ENCODE measurements at places on chromosomes 7 and 10.
A peak's percentile ranks its signal among the peaks of the same experiment; 100 is the strongest.

DNA sequence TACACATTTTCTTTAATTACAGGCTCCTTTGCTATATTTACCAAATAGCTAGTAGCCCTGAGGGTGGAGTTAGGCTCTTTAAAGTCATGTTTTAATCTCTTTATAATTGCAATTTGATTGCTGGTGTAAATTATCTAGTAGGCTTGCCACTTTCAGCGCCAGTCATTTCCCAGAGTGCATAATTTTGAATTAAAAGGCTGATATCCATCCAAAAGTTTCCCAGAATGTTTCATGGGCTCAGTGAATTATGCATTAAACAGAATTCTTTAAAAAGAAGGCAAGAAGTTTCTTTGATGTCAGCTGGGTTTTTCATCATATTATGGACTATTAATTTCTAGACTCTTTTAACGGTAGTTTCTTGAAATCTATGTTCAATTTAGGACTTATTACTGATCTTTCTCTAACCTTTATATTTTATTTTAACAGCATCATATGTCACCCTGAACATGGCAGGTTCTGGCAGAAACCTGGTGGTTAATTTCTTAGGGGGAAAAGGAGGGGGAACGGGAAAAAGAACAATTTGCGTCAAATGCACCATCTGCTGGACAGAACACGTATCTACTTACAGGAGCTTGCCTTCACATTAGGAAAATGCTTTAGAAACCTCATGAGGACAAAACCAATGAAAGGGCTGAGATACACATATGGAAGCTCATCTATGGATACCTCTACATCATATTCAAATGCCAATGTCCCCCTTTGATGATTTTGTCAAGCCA, 171.1 kb downstream of the GRM3 start:
- no peak for DNase-seq

- DNase-seq: no peak
Measured at GRCh38 chr10:3896161-3896560, 111.2 kb upstream of the KLF6 start.

GRCh38 chr7:28096713-28097112, 83.9 kb downstream of the JAZF1 start:
- DNase-seq: peak; percentile 50

GRCh38 chr7:155380976-155381851, 76.7 kb upstream of the EN2 start:
- DNase-seq: no peak

DNA sequence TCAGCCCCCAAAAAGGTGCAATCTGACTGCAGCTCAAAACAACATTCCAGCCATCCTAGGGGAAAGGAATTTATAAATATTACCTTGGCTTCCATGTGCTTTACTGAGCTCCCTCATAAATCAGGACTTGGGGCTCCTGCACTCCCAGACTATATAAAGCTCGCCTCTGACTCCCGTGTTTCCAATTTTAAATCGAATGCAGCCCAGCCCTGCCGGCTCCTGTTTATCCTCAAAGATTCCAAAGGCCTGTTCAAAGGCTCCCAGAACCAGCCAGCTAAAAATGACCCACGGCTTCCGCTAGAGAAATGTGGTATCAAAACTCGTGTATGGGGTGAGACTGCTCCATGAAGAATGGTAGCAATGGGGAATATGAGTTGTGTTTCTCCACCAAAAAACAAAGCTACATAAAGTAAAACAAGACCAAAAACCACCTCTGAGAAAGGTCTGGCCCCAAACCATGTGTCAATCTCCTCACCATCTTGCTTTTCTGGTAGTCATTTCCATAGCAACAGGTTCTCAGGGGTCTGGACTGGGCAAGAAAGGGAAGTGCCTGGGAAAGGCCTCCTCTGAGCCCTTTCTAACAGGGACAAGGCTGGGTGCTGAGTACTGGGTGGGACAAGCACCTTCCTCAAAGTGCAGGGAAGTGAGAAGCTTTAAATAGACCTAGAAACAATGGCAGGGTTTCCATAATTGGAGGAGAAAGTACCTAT, 5.1 kb downstream of the CALML3 start:
- no peak for DNase-seq

- DNase-seq: no peak
Measured at GRCh38 chr7:143460271-143460979, 17.2 kb downstream of the TAS2R60 start.

DNA sequence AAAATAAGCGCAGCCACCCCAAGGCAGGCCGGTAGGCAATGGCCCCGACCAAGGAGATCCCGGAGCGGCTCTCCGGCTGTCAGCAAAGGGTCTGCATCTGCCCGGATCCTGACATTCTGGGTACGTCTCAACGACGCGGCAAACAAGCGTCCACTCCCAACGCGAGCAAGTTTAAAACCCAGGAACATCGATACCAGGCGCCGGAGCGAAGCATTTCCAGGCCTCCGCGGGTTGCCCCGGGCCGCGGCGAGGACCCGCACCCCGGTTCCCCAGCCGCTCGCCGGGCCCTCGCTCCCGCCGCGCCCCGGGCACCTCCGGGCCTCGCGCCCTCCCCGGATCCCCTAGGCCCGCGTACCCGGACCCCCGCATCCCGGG, 453 bp downstream of the URGCP start:
- DNase-seq: peak; percentile 52

DNA sequence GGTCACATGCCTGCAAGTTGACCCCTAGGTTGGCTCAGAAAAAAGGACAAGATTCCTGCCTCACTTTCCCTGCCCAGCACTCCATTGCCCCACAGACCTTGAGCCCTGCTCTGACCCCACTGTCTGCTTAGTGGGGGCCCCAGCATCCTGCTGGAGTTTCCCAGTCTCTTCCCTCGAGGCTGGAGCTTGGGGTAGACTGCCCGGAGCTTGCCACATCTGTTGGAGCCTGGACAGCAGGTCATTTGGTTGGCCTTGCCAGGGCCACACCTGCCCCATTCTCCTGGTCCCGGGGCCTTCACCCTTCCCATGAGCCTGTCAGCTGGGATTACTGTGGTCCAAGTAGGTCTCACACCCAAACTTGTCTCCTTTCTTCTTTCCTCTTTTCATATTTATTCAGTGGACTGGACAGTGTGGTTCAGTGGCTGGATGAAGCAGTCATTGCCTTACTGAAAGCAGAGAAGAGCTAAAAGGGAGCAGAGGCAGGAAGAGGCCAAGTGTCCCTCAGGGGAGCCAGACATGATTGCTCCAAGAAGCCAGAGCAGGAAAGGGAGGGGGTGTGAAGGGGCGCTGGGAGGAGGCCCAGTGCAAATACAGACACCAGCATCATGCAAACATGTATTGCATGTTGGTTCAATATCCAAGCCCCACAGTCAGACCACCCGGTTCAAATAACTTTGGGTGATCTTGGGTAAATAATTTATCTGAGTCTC, 56.2 kb upstream of the CACUL1 start:
- no peak for DNase-seq

GRCh38 chr10:69757553-69758309, 44.0 kb upstream of the COL13A1 start:
- no peak for DNase-seq

- DNase-seq: no peak
Measured at GRCh38 chr7:84876061-84876821, 310.6 kb downstream of the SEMA3D start.

DNA sequence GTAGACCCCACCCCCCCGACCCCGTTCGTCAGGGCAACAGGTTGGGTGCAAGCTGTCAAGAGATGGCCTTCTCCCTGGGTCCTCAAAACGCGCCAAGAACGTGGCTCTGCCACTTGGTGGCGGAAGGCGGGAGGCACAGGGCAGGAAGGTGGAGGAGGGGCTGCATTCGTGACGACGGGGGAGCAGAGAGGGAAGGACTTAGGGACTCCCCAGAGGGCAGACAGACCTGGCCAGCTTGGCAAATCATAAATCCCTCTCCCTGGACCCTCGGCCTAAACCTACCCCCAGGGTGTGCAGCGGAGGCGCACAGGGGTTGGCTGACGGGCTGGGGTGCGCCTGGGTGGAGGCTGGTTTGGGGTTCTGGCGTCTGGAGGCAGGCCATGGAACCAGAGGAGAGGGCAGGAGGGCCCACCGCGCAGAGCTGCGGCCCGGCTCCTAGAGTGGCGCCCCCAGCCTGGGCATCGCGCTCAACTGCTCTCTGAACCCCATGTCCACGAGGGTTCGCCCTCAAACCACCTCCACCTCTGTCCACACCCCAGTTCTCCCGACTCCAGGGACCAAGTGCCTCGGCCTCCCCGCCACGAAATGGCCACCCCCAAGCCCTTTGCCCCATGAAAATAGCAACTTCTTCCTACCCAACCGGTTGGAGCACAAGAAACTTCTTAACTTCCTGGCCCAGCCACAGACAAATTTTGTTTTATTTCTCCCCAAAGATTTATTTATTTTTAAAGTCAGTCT, 10.8 kb upstream of the GATA3 start:
- peak; percentile 59 for DNase-seq

DNA sequence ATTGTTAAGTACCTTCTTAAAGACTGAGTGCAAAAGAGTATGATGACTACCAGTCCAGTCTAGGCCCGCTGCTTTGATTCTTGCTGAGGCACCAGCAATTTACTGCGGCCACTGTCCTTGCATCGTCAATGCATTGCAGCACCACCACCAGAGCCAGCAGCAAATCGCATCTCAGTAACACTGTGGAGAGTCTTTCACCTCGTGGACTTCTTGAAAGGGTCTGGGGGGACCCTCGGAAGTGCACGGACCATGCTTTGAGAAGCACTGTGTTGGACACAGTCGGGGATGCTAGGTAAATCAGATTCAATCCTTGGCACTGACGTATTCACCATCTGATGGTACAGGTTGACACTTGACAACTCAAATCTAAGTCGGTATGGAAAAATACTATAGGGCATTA, 493.6 kb downstream of the RPS24 start:
- DNase-seq: no peak

DNA sequence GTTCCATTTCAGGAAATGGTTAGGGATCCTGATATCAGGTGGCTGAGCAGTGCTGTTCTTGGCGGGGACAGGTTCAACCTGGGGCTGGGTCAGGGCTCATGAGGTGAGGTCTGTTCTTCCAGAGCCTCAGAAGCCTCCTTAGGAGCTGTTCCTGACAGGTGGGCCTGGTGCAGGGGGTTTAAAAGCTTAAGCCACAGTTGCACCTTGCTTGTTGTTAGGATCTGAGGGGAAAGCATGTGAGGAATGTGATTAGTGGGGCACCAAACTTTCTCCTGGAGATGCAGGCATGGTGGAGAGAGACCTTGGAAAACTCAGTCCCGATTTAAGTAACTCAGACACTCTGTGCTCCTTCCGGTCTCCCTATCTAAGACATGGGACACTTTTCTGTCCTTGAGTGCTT, 18.7 kb upstream of the CRHR2 start:
- no peak for DNase-seq

- DNase-seq: no peak
Measured at GRCh38 chr7:3552499-3552898, 251.4 kb downstream of the SDK1 start.

GRCh38 chr7:83970081-83970480, 224.5 kb downstream of the SEMA3A start:
- DNase-seq: no peak

DNA sequence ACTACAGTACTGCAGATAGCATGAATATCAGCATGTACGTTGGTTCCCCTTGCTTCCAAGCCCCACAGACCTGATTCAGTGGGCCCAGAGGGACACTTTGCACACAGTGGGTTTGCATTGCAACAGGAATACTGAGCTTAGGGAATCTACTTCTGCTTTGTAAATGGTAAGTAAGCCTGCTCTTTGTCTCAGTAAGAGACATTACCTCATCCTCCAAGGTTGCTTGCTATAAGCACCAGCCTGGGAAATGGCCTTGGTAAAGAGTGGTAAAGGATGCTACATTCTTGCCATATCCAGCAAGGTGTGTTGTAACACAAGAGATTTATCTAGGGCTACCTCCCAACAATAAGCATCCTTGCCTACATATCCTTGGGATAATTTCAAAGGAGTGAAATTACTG, 730.5 kb downstream of the INHBA start:
- no peak for DNase-seq

- DNase-seq: no peak
Measured at GRCh38 chr10:122331100-122331499, 43.4 kb upstream of the PLEKHA1 start.

DNA sequence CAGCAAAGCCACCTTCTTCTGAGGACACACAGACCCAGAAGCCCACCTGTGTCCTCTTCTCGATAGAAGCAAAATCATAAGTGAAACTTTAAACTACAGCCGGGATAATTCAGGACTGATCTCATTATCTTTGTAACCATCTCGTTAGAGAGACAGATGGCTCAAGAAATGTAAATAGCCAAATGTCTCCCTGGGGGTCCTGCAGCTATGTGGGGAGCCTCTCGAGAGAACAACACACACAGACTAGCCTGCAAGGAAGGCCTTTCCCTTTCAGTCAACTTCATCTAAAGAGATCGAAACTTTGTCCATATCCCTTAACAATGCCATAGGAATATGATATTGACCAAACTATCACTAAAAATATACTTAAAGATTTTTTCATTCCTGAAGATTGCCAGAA, 93.5 kb downstream of the VWC2 start:
- DNase-seq: no peak

GRCh38 chr10:97466755-97467154, 20.8 kb downstream of the ZDHHC16 start:
- no peak for DNase-seq

DNA sequence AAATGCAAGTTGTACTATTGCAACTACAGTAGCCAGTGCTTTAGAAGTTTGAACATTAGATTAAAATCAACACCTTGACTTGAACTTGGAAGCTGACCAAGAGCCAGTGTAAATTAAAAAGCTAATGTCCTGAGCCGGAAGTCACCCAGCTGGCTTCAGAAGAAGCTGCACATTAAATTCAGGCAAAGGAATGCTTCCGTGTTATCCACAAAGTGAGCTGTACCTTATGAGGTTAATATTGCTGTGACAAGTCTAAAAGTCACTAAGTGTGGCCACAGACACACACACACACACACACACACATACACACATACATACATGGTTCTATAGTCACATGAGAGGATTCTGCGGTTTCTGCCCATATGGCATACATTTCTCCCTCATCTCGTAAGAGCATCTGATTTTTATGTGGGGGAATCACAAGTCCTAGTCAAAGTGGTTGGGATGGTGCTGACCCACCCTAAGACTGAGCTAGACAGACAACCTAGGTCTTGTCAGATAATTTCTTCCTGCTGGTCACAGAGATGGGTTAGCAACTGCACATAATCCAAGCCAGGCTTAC, 612.9 kb downstream of the SORCS1 start:
- no peak for DNase-seq

GRCh38 chr10:6542999-6543430, 37.1 kb downstream of the PRKCQ start:
- peak; percentile 48 for DNase-seq

GRCh38 chr7:74148491-74148890, 25.7 kb upstream of the EIF4H start:
- no peak for DNase-seq

DNA sequence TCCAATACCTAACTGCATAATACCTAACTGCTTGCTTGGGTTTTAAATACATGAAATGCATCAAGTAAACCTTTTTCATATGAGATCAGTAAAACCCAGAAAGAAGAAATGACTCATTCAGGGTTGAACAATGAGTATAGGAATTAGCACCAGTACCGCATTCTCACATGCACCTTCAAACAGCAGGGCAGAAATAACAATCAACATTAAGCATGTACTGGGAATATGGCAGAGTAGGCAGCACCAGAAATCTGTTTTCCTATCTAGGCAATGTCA, 850.3 kb upstream of the SORCS1 start:
- no peak for DNase-seq

GRCh38 chr7:129918922-129919321, 33.8 kb downstream of the UBE2H start:
- no peak for DNase-seq

- no peak for DNase-seq
Measured at GRCh38 chr7:22195397-22196172, 161.4 kb downstream of the RAPGEF5 start.

All from stimulated activated CD8-positive, alpha-beta memory T cell treated with anti-CD3 and anti-CD28 coated beads, Interleukin-4, amount 100 ng/mL, for 48 hours (primary cell).